ENCODE measurements at places on chromosomes 3 and 15.

DNA sequence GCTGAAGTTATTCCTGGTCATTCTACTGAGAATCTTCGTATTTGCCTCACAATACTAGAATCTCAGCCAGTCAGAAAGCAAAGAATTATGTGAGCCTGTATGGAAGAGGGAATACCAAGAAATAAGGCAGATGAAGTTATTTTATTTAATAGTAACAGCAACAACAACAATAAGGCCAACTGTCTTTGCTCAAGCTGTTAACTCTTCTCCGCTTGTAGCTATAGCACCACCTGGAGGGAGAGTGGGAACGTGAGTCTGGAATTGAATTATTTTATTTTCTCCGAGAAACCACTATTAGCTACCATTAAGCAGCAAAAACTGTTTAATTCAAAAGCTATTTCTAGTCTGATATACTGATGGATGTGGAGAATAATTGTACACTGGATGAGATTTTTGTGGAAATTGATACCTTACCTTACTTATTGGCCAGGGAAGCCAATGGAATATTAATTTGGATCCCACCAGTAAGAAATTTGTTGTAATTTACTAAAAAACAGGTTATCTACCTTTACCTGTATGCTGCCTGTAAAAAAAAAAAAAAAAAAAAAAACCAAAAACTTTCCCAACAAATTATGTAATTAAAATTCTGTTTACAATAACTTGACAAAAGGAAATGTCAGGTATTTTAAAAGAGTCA is 50.1 kb downstream of the CALML4 start:
- DNase-seq: peak; percentile 16

GRCh38 chr3:48962340-48962739 is 27.7 kb upstream of the P4HTM start:
- DNase-seq: no peak

GRCh38 chr3:107028626-107029025 is 348.6 kb upstream of the CCDC54 start:
- no peak for DNase-seq

DNA sequence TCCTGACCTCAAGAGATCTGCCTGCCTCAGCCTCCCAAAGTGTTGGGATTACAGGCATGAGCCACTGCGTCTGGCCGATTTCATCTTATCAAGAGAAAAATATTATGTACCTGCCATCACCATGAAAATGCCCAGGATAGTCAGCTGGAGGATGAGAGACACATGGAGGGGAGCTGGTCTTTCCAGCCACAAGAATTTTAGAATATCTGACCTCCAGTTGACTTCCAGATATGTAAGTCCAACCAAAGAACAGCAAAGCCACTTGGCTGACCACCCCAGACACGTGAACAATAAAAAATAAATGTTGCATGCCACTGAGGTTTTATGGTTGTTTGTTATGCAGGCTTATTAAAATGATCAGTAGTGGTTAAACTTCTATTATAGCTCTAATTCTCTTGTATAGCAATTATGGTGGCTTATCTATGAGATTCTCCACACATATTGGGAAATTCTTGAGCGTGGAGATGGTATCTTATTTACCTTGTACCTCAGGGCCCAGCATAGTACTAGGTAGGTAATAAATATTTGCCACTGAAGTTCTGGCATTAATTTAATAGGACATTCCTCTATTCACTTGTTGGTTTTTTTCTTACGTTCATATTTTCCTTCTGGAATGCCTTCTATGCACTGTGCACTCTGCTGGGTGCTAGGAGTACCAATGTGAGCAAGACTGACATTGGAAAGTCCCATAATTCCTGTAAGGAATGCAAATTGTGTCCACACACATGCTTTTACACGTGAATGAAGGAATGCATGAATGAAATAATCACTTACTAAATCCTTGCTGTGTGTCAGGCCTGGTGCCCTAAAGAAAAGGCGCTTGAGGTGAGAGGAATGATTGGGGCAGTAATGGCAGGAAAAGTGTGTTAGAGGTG is 77.6 kb downstream of the EDEM1 start:
- DNase-seq: no peak

DNA sequence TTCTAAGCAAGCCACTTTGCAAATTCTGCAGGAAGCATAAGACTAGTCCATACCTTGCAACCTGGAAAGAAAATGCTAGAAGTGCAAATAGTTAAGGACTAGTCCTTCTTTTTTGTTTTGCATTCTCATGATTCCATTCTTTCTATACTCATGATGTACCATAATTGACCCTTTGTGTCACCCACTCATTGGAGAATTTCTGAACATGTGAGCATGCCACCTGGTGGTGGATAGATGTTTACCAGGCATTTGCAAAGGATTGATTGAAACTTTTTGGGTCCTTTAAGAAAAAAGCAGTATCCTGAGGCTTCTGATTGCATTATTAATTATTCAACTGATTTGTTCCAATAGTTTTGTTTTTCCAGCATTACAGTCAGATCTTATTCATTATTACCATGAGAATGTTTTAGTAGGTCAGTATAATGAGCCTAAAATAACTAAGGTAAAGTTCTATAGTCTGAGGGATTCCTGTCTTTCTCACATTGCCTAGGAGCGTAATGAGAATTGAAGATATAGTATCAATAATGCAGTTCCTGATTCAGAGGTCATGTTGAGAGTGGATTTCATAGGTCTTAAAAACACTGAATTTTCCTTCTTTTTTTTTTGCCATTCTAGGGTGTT is 20.2 kb upstream of the DIPK2A start:
- DNase-seq: no peak

DNA sequence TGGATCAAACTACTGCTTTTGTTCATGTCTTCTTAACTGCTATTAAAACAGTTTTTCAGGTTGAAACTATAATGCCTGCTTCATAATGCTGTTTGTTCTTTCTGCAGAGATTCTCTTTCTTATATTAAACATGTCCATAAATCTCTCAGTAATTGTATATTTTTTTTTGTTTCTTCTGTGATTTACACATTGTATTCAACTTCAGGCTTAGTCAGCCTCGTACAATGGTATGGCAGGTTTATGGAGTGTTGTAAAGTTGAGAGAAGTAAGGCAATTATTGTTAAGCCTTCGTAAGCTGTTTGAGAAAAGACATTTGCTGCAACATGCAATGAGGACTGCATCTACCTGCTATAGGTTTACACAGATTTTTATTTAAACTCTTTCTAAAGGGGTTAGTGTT is 977.1 kb downstream of the DIPK2A start:
- no peak for DNase-seq

DNA sequence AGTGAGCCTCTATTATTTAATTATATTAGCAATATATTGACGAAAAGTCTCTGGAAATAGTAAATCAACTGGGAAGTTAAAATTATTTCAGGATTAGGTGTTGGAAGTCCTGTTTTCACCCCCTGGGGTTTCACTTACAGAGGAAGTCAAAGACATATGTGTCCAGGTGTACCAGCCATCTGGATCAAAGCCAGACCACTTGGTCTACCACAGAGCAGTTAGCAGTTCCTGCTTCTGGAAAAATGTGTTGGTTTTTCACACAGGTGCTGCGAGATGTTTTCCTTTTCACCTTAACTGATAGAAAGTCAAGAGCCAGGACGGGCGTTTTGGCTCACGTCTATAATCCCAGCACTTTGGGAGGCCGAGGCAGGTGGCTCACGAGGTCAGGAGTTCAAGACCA is 13.1 kb downstream of the MME start:
- DNase-seq: no peak

- no peak for DNase-seq
Measured at GRCh38 chr3:69297501-69297900, 88.4 kb downstream of the FRMD4B start.

DNA sequence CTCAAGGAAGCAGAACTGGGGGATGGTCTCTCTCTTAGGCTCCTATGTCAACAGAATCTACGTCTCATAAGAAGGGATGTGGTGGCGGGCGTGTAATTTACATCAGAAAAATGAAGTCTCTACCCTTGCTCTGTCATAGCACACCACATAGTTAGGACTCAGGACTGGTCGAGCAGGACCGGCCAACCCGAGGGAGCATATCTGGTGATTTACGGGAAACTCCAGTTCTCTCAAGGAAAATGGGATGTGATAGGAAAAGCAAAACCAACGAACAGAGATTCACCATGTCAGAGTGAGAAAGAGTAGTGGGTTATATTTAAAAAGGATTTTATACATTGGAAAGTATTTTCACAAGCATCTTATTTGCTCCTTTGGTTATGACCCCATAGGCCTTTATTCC is 54.7 kb downstream of the IGF2BP2 start:
- DNase-seq: no peak

DNA sequence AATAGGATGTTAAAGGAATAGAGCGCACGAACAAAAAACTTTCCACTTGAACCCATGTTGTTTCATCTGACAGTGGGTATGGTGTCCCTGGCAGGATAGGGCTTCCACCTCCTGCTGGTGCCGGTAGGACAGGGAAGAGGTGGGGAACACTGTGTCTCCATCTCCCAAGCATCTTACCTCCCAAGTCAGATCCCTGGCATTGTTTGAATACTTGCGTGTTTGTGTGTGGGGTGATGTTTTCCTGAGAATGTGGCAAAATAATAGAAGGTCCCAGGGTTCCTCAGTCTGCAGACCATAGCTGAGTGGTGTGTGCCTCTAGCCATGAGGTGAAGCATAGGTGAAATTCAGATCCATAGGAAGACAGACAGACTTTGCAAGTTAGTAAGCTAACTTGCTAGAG is 119.4 kb downstream of the IGF1R start:
- DNase-seq: no peak

DNA sequence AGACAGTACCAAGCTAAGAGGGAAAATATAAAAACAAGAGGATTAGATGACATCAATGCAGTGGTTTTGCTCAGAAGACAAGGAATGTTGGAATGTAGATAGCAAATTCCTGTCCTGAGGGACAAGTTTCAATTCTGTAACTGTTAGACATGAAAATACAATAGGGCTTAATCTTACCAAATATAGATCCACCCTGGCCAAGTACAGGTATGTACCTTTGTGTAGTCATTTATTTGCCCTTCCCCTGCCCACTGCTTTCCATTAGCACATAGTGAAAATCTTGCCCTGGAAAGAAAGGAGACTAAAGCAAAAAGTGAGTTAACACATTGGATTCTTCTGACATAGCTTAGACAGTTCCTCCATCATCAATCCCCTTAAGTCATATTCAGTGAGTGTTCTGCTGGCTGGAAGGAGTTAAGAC is 389.0 kb upstream of the THBS1 start:
- DNase-seq: no peak

- DNase-seq: no peak
Measured at GRCh38 chr15:88574077-88574476, 27.6 kb upstream of the DET1 start.

GRCh38 chr3:61824553-61825135 is 263.3 kb downstream of the PTPRG start:
- no peak for DNase-seq

- DNase-seq: no peak
Measured at GRCh38 chr3:42106646-42107045, 15.5 kb downstream of the TRAK1 start.

All from SHP77 treated with DMSO at 0.1 percent for 48 hours (cell line).